Sigmoid colon (tissue), 7 donors: ENCODE measurements at places on chromosomes 5 and 9. TPM values are rescaled to one million over a fixed set of nuclear protein-coding genes. Genes with fewer than 3 reads are reported as not detected.

DNA sequence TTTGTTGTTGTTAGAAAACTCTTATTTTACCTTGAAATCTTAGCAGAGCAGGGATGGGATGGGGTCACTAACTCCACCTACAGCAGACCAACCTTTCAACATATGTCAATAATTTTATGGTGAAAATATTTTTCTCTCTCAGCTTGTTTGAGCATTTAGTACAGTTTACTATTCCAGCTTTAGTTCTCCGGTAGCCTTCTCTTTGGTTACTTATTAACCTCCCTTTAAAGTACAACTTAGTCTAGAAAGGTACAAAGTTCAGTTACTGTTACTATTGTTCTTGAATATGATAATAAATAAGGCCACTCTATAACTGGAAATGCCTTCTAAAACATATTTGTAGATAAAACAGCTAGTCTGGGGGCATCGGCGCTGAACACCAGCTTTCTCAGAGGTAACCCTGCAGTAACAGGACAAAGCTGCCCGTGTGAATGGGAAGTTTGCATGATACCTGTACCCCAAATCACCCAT lies 233.3 kb downstream of the PCSK1 start:
- DNase-seq = no peak

DNA sequence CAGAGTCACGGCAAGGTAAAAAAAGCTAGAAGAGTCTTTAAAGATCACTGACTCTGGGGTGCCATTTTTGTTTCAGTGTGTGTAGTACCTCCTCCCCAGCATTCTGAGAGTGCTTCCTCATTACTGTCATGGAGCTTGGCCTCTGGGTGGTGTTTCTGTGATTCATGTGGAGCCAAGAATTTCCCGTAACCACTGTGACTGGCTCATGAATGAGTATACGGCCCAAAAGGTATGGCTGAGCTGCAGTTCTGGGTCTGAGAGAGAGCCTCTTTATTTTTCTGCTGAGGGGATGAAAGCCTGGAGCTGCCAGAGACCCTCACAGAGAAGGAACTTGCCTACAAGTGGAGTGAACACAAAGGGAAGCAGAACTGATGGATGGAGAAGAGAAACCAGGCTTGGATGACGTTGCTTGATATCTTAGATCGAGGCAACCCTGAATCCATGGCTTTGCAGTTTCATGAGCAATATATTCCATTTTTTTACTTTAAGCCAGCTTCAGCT lies 85.6 kb downstream of the PTTG1 start:
- DNase-seq = no peak

Gene POLE3
- total RNA-seq = 24.9 TPM

Gene NPR2
- 26.6 TPM for total RNA-seq
